Panc1 (cell line): ENCODE measurements at places on chromosomes 7 and 10.

DNA sequence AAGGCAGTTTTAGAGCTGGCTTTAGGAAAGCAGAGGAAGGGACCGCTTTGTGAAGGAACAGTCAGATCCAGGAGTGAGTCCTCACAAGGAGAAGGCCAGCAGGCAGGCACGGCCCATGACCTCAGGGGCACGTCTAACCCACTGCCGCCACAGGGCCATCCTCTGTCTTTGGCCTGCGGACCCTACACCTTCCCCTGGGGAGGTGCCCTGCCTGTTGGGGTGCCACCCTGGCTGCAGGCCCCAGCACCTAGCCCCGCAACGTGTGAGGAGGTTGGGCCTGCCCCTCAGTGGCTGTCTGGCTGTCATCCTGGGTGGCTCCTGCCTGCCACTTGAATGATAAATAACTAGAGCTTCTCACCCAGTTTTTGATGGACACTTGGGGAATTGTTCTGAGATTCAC, 31.0 kb upstream of the TRIM8 start:
- DNase-seq: no peak

DNA sequence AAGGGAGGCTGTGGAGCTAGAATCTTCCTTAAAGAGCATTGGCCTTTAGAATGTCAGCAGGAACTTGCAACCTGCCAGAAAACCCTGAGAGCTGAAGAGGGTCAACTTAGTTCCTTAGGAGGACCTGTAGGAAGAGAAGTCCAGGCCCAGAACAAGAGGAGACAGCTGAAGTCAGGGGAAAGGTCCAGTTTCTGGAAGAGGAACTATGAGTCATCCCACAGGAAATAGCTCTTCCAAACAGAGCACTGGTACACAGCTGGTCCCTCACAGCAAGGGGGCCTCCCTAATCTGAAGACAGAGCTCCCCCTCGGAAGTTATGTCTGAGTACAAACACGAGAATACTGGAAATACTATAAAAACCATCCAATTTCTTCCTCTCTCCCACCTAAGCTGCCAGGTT, 98.9 kb downstream of the HERPUD2 start:
- DNase-seq: no peak

GRCh38 chr10:5544216-5544805, 19.6 kb downstream of the CALML3 start:
- no peak for DNase-seq

DNA sequence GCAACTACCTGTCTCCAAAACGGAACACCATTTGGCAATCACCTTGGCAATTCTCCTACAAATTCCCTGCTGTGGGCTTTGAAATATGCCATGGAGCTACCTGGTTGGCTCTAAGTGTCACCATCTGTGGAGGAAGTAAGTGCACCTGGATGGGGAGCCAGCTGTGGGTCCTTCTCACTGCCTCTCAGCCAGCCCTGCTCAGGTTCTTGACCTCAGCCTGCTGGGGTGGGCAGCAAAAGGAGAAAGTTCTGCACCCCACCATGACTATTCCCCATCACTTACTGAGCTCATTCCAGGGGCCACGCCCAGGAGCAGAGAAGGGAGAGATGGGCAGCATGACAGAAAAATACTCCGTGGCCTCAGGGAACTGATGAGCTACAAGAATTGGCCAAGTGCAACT, 158.7 kb downstream of the TNS3 start:
- no peak for DNase-seq

GRCh38 chr7:82275342-82275741, 168.2 kb downstream of the CACNA2D1 start:
- no peak for DNase-seq

DNA sequence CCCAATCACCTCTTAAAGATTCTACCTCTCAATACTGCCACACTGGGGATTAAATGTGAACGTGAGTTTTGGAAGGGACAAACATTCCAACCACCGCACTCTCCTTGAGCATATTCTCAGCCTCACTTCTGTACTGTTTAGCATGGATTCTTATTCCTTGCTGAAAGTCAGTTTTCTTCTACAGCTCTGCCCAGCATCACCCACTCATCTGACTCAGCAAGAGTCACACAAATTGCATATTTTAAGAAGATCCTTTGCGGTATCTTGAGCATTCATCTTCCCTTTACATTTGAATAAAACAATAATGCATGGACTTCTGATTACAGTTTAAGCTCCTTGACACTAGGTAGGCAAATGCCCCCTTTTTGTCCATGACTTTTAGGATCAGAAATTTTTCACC, 251.6 kb upstream of the MKLN1 start:
- no peak for DNase-seq

DNA sequence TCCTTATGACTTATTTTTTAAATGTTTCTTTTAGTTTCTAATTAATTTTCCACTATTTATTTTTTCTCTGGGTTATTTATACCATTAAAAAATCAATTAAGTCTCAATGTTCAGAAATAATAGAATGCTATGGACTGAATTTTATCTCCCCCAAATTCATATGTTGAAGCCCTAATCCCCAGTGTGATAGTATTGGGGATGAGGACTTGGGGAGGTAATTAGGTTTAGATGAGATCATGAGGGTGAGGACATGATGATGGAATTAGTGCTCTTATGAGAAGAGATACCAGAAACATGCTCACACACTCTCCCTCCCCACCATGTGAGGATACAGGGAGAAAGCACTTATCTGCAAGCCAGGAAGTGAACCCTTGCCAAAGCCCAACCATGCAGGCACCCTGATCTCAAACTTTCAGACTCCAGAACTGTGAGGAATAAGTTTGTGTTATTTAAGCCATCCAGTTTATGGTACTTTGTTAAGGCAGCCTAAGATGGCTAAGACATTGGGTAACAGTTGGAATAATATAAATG, 202.6 kb downstream of the MDFIC start:
- DNase-seq: no peak
